ENCODE measurements at places on chromosomes 7 and 10.
A peak's percentile ranks its signal among the peaks of the same experiment; 100 is the strongest.

GRCh38 chr10:11170993-11171851 is 153.6 kb downstream of the CELF2 start:
- no peak for DNase-seq

GRCh38 chr10:71580926-71581325 is 138.7 kb downstream of the C10orf105 start:
- DNase-seq: peak; percentile 54

- DNase-seq: no peak
Measured at GRCh38 chr10:78278058-78278404, 244.4 kb downstream of the RPS24 start.

GRCh38 chr10:4457597-4457996 is 368.4 kb upstream of the AKR1E2 start:
- DNase-seq: no peak

DNA sequence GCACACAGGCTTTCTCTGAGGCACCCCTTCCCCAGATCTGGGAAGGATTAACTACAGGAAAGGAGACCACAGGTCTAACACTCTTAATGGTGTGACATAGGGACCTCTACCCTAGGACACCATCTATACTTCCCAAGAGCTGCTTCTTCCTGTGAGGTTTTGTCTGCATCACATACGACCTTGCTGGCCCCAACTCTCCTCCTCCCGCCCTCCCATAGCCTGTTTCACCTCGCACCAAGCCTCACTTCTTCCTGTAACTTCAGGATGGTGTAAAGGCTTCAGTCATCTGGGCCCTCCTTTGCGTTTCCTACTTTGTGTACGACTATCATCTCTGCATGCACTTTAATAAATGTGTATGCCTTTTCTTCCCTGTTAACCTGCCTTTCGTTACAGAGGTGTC is 274.3 kb downstream of the KLF6 start:
- DNase-seq: no peak
